Stimulated activated CD4-positive, alpha-beta T cell treated with anti-CD3 and anti-CD28 coated beads, Interleukin-15, amount 100 ng/mL, for 1 hour (primary cell): ENCODE measurements at places on chromosomes 4 and X.

GRCh38 chr4:47210828-47211227 is 179.5 kb downstream of the GABRB1 start:
- no peak for DNase-seq

DNA sequence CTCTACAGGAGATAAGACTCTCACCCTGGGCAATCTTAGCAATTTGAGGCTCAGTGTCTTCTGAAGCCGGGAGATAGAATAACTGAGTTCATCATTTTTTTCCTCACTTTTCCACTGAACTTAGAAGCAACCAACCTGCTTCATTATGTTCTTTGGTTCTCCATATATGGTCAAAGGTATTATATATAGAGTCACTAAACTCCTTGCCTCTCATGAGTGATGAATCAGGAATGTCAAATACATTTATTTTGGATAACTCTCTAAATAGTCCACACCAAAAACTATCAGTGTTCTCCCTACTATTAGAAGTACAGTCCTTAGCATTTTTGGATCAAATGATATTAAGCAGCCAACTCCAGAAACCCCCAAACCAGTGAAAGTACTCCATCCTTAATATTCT is 421.5 kb upstream of the EPHA5 start:
- no peak for DNase-seq

DNA sequence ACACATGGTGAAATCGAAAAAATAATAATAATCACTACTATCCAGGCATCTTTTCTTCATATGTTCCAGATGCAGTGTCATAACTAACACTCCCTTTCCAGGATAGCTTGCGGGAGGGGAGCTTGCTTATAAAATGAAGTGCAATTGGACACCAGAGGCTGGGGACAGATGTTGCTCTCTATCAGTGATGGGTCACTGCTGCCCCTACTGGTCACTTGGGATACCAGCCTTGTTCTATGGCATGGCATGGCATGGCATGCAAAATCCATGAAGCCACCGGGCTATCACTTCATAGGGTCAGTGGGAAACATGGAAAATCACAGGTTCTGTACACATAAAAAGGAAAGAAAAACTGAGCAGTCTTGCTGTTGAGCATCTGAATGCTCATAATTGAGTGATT is 168.1 kb downstream of the GLRA2 start:
- no peak for DNase-seq

DNA sequence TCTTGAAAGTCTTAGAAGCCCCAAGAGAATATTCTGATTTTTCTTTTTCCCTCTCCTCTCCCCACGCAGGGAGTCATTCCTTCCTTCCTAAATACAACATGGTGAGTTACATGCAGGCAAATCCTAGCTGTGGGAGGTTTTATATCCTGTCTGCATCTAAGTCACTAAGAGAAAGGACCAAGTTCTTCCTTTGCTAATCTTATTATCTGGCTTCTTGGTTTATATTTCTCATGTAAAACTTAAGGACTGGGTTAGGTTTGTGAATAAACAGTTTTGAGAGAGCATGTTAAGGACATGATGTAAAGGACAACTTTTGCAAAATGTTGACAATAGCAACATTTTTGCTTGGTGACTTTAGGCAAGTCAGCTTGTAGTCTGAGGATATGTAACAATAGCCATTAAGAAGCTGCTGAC is 5.1 kb upstream of the CXCL9 start:
- no peak for DNase-seq

GRCh38 chr4:14167876-14168510 is 540.5 kb upstream of the BOD1L1 start:
- no peak for DNase-seq

DNA sequence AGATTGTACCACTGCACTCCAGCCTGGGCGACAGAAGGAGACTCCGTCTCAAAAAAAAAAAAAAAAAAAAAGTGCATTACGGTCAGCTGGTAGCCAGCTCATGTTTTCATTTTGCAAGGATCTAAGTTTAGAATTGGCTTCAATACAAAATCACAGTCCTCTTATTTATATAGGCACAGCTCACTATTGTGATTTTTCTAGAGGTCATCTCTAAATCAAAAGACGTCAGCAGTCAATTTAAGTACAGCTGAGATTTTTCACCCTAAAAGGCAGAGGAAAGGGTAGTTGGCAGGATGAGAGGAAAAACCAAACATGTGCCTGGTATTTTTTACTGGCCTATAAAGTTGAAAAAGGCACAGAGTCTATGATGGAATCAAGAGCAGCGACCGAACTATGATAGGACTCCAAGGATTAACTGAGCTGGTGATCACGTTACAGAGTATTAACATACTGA is 30.8 kb downstream of the ASB5 start:
- DNase-seq: no peak

- no peak for DNase-seq
Observed at GRCh38 chr4:39591290-39591689, 47.4 kb downstream of the SMIM14 start.

- no peak for DNase-seq
Observed at GRCh38 chr4:142976482-142976881, 130.4 kb upstream of the INPP4B start.

DNA sequence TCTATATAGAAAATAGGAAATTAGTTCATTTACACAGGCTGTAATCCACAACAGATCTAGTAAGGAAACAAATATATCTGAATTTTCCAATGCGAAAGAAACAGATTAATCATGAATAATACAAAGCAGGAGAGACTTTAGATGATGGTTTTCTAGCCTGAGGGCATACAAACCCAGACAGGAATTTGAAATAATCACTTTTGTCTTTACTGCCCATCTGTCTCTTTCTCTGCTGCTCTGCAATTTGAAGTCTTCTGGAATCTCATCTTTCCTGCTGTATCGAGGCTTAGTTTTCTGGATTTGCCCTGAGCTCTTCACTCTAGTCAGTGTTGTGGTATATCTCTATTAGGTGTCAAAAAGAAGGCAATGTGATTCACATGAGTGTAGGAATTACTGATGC is 711.8 kb upstream of the FAM241A start:
- no peak for DNase-seq

- no peak for DNase-seq
Observed at GRCh38 chr4:1051472-1051871, 40.0 kb downstream of the FGFRL1 start.

GRCh38 chrX:122703762-122704161 is 480.3 kb upstream of the GRIA3 start:
- DNase-seq: no peak

GRCh38 chr4:56289934-56290333 is 97.4 kb downstream of the AASDH start:
- DNase-seq: no peak

DNA sequence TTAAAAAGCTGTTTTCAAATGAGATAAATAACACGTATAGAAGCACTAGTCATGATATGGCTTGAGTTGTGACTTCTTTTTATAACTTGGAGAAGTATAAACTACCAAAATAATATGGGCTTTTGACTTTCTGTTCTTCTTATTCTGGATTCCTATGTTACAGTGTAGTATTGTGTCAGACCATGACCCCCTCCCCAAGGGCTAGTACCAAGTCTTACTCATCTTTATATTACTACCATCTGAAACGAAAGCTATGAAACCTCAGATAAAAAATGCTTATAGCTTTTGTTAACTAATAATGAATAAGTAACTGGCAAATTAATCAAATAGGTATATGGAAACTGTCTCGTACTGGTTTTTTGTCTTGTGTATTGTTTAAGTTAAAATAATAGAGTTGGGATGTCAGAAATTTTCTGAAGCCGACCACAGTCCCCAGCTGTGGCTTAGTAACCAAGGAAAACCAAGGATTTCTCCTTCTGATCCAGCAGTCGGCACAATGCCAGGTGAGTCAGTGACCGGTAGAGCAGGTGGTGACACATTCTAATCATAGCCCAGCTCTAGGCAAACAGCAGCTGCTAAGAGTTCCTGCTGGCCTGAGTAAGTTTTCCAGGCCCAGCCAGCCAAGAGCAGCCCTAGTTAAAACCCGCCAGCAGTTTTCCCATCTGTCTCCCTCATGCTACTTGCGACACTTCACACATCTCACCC is 163.3 kb upstream of the PRDX4 start:
- no peak for DNase-seq
